ENCODE measurements at places on chromosomes 4 and X.

GRCh38 chr4:180850318-180850940 lies 1392.8 kb upstream of the TENM3 start:
- no peak for DNase-seq

- no peak for DNase-seq
Observed at GRCh38 chrX:4179031-4179430, 465.6 kb upstream of the PRKX start.

DNA sequence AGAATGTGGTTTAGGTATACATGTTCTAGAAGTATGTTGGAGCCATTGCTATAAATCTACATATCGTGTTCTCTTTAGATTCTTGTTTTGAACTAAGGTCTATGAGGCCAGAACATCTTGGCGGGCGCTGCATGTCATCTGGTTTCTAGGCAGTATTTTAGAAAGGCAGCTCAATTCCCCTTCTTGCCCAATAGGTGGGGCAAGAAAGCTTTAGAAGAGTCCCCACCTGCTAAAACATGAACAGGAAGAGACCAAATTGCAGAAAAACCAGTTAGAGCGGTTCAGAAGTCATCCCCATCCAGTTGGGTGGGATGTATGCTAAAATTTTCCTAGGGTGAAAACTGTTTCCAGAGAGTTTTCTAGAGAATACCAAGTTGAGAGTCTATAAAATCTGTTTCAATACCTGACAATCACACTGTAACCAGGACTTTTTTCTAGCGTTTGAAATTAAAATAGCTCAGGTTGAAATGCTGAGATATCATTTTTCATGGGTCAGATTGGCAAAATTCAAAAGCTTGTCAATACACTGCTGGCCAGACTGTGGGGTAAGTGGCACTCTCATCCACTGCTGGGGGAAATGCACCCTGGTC lies 17.5 kb upstream of the SH3KBP1 start:
- DNase-seq = peak; percentile 65

- no peak for DNase-seq
Observed at GRCh38 chrX:30649859-30650258, 3.4 kb upstream of the GK start.

DNA sequence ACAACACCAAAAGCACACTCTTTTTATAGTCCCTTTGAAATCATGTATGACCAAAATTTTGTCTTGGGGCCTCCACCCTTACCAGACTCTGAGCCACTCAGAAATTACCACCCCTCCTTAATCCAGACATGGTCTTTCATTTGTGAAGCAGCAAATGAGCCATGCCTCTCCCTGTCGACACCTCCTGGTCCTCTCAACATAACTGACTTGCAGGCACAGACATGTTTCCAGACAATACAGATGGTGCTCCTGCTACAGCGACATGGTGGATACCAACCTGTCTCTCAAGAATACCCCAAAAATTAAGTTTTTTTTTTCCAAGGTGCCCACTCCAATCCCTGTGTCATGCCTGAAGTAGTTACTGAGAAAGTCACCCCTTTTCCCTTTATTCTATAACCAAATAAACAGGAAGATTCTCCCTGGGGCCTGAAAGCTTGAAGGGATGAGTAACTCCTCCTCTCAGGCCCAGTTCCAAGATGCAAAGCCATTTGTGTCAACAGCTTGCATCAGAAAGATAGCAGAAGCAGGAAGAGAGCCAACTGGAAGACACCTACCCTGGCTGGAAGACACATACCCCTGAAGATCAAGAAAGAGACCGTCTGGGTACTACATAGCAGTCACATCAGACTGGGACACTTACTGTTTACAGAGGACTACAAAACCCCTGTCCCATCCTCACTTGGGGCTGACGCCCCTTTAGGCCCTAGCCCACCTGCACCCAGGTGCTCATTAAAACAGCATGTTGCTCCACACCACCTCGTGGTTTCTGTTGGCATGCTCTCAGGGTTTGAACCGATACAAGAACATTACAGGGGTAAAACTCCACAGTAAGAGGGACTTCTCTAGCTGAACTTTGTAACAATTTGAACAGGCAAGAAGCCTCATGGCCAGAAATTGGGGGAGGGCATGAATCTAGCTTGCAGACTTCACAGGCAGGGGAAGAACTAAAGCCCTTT lies 5.5 kb upstream of the UGT2B17 start:
- no peak for DNase-seq

DNA sequence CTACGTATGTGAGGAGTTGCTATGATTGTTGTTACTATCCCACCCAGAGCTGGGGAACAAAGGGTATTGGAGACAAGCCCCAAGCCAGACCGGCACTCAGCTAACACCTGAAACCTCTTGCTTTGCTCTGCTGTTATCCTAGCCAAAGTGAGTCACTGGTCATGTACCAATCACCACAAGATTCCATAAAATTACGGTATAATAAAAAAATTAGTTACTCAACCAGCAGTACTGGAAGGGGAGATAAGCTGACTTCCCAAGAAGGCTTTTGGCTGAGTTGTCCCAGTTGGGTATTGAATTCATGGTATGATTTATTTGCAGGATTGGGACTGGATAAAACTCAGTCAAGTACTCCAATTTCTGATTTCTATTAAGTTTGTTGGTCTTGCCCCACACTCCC lies 5.3 kb downstream of the EDA2R start:
- no peak for DNase-seq

DNA sequence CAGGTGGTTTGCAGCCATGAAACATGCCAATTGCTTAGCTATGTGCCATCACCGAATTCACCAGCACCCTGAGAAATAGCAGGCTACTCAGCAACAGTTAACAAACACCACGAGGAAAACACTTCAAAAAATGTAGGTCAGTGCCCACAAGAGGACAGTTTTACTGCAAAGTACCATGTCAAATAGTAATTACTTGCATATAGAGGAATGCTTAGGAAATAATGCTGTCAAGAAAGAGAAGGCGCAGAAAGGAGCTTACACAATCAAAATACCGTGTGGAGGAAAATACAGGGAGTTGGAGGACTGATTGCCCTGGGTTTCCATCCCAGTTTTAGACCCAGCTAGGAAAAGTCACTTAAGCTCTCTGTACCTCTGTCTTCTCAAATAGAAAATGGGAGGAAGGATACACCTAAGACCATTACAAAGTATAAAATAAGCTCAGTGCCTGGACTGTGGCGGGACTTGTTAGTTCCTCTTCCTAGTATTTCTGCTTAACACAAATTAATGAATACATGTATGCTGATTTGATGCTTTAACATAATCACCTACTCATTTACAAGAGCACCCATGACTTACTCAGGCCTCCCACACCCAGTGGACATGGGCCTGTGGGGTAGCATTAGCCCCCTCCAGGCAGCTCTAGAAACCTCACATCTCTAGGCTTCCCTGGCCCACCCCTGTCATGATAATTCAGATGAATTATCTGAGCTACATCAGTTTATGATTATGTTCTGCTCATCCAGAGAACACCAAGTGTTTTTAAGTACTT lies 44.5 kb upstream of the IL21 start:
- no peak for DNase-seq

GRCh38 chr4:88196013-88196365 lies 37.5 kb upstream of the ABCG2 start:
- DNase-seq = no peak

DNA sequence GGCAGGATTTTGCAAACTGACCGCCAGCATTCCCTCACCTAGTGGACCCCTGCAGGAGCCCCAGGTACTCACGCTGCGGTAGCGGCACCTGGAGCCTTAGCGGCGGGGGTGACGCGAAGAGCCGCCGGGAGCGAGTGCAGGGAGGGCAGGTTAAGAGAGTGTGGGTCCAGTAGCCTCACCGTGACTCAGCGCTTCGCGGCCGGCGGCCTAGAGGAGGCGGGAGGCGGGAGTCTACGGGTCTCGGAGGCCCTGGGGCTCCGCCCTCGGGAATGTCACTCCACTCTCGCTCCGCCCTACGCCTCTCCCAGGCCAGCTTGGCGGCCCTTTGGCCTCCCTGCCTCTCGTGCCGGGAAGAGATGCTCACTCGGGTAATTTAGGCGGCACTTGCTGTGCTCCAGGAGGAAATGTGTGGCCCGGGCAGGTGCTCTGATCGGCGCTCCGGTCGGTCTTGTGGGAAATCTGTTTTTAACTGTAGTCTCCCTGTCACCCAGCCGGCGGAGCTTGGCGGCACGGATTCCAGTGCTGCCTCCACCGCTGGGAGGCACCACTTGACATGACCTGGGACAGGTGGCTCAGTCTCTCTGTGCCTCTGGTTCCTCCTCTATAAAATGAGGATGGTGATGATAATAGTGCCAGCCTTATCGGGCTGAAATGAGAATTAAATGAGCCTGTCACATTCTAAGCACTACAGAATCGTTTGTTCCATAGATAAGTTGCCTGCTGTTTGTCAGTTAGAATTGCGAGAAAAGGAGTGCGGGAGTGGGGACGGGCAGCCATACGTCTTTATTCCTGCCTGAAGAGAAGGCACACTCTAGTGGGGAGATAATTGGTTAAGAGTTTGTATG lies at the start of gene PIR:
Gene PIR, minus strand, starts transcription at position 216 of the 845 bp plus-strand sequence. CDS start 2,076 bp downstream, outside the sequence.
- DNase-seq = peak; percentile 61

- no peak for DNase-seq
Observed at GRCh38 chrX:124836786-124837185, 482.9 kb upstream of the TEX13C start.

- DNase-seq = peak; percentile 4
Observed at GRCh38 chrX:57417827-57418226, 131.3 kb downstream of the FAAH2 start.

- no peak for DNase-seq
Observed at GRCh38 chr4:177974461-177974860, 532.2 kb upstream of the AGA start.

- DNase-seq = no peak
Observed at GRCh38 chr4:115688961-115689360, 575.5 kb upstream of the NDST4 start.

DNA sequence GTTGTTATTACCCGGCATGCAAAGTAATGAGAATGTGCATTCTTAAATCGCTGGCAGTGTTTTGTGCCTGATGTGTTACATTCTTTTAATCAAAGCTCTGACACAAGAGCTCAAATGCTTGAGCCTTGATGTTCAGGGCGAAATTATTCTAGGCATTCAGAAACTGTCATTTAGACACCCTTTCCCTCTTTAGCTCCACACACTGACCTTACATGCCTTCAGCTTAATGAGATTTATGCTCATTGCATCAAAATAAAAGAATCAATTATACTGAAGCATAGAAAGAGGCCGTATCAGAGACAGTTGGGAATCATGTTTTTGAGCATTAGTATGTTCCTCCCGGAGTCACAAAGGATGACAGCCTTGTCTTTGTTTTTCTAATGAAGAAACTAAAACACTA lies 56.7 kb downstream of the FAM114A1 start:
- no peak for DNase-seq

DNA sequence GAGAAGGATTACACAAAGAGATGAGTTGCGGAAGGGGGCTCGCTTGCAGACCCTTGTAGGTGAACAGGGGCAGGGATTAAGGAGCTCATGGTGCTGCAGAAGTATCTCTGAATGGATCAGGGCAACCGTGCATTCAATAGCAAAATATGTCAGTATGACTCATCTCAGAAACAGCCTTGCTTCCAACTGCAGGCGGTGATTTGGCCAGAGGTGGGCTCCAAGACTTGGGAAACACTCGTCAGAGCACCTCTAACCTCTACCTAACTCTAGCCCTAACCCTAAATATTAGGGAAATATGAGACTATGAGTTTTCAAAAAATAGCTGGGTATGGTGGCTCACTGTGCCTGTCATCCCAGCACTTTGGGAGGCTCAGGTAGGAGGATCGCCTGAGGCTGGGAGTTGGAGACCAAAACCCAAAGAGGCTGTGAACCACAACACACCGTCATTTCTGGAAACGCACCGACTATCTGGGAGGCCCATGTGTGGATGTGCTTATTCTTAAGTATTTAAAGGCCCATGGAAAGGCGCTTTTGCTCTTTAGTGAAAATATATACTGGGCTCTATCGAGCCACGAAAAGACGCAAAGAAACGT lies 102.6 kb downstream of the DHRSX start:
- no peak for DNase-seq

- DNase-seq = peak; percentile 35
Observed at GRCh38 chrX:118975831-118976598, 1.6 kb downstream of the LONRF3 start.

DNA sequence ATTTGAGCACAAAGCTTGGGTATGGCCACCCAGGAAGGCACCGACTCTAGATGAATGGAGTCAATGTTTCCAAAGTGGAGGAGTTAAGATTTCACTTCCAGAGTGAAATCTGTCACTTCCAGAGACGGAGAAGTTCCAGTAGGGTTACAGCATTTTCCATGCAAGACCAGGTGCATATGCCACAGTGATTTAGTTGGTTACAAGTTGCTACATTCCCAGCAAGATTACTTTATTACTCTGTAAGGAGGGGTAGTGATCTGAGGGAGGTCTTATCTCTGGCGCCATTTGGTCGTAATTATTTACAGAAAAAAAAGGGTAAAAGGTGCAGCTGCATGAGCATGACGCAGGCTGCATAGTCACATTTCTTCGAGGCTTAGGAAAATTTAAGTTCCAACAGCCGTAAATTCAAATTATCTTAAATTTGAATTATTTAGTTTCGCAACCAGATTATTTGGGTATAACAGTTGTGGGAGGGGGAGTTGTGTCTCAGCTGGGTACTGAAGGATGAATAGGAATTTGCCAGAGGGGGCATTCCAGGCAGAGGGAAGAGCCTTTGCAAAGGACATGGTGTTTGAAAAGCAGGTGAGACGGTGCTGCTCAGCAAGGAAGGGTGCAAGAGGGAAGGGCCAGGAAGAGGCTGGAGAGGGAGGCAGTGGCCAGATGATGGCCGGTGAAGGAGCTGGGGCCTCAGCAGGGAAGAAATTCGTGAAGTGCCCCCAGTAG lies 17.4 kb upstream of the AFAP1 start:
- no peak for DNase-seq

DNA sequence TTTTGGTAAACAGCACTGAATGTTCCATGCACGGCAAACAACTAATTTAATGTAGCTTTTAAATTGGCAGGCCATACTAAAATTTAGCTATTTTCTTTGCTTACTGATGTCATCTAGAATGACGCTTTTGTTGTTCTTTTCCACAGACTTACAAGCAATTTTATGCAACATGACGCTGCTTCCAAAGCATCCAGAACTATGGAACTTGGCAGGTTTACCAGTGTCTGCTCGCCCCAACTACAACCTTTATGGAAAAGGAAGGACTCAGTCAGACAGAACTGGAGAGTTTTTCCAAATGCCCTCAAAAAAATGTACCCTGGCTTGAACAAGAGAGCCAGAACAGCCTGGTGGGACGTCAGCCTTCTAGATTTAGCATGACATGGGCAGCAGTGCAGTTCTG lies 58.7 kb downstream of the ANOS1 start:
- DNase-seq = no peak

GRCh38 chrX:100652266-100652665 lies 8.3 kb downstream of the SRPX2 start:
- no peak for DNase-seq

- no peak for DNase-seq
Observed at GRCh38 chr4:56927196-56927595, 19.5 kb downstream of the REST start.
